ENCODE measurements at places on chromosomes 6 and 20.

DNA sequence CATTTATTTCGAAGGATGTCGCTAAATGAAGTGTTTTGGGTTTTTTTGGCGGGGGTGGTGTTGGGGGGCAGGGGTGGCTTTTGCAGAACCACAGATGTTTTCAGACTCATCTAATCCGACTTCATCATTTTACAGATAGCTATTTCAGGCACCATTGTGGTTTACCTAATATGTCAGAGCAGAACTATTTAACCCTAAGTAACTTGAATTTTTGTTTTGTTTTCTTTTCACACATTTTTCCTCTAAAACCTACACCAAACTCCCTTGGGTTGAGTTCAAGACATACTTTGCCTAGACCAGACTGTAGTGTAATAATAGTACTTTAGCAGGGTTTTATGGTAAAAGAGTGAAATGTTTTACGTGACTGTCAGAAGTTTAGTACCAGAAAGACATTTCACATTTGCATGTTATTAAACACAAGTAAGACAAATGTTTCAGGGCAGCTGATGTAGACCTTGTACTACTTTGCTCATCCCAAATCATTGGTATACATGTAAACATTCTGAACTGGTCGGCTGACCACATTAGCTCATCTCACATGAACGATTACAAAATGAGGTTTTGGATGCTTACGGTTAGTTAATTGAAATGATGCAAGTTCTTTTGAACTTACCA is 37.7 kb downstream of the MAP3K4 start:
- DNase-seq, result no peak

GRCh38 chr6:89887452-89888137 is 6.7 kb upstream of the GJA10 start:
- DNase-seq, result no peak

DNA sequence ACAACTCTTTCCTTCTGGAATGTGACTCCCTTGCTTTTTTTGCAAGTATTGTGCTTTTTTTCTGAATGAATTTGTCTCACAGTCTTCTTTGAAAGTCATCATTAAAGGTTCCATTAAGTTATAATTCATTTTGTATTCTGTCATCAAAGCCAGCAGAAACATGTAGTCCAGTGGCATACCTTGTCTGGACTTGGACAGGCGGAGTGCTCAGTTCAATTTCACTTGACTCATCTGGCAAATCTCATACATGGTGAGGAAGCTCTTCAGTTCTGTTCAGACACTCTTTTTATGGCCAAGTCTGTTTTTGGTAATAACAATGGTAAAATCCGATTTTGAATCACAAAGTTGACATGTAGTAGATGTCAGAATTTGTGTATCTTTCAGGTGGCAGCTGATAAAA is 260.8 kb upstream of the OPRM1 start:
- no peak for DNase-seq

DNA sequence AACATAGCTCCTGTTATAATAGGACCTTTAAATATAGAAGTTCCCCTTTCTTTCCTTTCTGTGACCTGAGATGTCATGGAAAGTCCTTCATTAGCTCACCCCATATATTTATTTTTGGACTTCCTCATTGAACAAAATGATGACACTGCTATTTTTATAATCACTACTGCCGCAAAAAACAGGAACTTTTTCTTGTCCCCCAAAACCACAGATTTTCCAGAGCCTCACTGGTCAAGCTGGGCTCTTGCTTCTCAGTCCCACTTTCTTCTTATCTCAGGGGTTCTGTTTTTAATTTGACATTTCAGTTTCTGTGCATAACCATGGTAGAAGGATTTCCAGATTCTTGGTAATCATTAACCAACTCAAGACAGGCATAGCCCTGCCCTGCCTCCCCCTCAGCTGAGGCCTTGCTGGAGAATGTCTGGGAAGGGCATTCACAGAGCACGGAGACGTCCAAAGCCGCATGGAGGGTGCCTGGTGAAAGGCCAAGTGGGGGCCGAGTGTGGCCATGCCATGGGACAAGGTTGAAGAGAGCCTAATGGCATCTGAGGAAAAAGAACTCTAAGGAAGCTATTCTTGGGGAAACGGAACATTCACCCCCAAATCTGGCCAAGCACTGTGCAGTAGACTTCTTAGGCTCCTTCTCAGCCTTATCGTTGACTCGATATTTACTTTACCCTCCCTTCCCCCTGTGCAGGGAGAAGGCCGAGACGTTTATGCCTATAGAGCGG is 73.7 kb downstream of the EDN1 start:
- DNase-seq, result no peak

GRCh38 chr20:38050686-38051085 is 17.1 kb downstream of the RPRD1B start:
- no peak for DNase-seq

DNA sequence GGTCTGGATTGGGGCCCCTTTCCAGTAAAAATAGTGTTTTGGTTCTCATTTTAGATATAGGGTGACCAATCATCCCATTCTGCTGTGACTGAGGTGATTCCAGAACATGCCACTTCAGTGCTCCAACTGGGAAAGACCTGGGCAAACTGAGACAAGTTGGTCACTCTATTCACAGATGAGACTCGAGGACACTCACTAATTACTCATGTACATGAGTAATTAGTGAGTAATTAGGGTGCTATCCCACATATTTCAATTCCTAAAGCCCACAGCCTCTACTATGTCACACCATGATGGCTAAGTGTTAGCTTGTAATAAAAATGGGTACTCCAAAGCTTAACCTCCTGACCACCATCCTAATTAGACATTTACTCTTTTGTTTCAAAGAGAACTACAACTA is 86.0 kb downstream of the CBLN4 start:
- DNase-seq, result no peak

- no peak for DNase-seq
These were observed 8.4 kb upstream of the NUP153 start for GRCh38 chr6:17714879-17715851.

GRCh38 chr20:23444859-23445258 is 5.4 kb downstream of the CSTL1 start:
- DNase-seq, result no peak

GRCh38 chr6:163192591-163192990 is 221.9 kb upstream of the QKI start:
- DNase-seq, result no peak

- DNase-seq, result no peak
These were observed 3.6 kb downstream of the CPNE1 start for GRCh38 chr20:35661053-35661452.

DNA sequence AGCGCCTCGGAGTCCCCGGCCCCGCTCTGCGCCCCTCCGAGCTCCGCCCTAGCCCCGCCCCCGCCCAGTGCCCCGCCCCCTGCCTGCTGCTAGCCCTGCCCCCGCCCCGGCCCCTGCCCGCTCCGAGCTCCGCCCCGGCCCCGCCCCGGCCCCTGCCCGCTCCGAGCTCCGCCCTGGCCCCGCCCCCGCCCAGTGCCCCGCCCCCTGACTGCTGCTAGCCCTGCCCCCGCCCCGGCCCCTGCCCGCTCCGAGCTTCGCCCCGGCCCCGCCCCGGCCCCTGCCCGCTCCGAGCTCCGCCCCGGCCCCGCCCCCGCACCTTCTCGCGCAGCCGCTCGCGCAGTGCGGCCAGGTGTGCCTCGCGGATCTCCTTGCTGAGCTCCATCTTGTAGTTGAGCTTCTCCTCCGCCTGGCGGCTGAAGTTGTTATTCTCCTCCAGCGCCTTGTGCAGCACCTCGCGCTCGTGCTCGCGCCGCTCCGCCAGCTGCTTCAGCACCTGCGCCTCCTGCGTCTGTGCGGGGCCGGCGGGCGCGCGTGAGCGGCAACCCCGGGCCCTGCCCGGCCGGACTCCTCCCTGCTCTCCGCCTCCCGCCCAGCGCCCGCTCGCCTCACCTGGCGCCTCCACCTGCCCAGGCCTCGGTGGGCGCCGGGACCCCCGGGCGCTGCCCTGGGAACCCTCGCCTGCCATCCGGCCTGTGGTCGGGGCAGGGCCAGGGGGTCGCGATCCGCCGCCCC is 11.3 kb downstream of the STMN3 start:
- DNase-seq, result peak; percentile 23

GRCh38 chr20:63643946-63644345 is 9.3 kb downstream of the STMN3 start:
- DNase-seq, result no peak

DNA sequence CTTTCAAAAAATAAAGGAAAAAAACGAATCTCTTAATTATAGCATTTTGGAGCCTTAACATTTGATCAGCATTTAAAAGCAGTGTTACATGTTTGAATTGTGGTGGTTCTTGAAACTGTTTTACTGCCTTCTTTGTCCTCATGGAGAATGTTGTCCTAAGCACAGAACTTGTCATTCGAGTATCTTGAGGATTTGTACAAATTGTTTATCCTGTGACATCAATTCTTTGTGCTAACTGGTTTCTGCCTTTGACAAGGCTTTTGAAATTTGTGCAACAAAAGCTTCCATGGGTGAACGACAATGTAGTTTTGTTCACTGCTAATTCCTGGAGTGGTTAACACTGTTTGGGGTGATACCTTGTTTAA is 130.8 kb downstream of the SCAF8 start:
- no peak for DNase-seq

- DNase-seq, result no peak
These were observed 39.2 kb upstream of the TXLNB start for GRCh38 chr6:139330826-139331500.

GRCh38 chr20:5150226-5151076 is 23.6 kb downstream of the CDS2 start:
- DNase-seq, result no peak

GRCh38 chr6:116087437-116088027 is 13.1 kb upstream of the NT5DC1 start:
- no peak for DNase-seq

GRCh38 chr20:9912858-9913434 is 74.1 kb upstream of the PAK5 start:
- DNase-seq, result peak; percentile 27

- no peak for DNase-seq
These were observed 227.7 kb upstream of the TSHZ2 start for GRCh38 chr20:52744441-52744840.

GRCh38 chr6:113121571-113121970 is 735.6 kb upstream of the MARCKS start:
- DNase-seq, result no peak
